Caudate nucleus (tissue), 63 donors: ENCODE measurements at places on chromosomes 4 and X.
A peak's percentile ranks its signal among the peaks of the same experiment; 100 is the strongest.

GRCh38 chrX:13226214-13226613 lies 93.6 kb downstream of the ATXN3L start:
- no peak for DNase-seq

DNA sequence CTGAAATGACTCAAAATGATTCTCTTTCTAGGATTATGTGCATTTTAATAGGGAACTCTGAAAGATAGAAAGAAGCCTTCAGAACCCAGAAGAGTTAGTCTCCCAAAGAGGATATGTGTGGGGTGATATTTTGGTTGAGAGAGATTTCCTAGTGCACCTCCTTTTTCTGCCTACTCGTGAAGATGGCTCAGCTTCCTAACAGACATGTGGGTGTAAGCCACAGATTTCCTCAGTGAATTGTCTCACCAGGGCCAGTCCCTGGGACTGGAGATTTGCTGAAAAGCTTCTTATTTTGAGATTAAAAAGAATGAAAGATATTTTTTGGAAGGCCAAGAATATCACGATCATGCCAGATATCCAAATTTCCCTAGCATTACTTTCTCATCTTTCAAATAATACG lies 42.8 kb downstream of the MAGEB17 start:
- no peak for DNase-seq

- DNase-seq: no peak
Measured at GRCh38 chrX:31266203-31267076, 194.6 kb upstream of the FTHL17 start.

DNA sequence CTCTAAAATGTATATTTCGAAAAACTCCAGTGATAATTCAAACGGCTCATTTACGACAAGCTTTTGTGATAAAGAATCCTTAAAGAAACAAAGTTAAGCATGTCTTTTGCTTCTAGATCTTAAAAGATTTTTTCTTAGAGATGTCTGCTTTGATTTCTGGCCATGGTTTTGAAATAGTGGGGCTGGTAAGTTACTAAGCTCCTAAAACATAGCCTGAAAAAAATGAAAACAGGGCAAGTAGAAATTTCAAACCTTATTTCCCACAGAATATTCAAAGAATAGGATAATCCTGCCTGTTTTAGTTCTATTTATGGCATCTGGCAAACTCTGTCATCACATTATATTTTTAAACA lies 318.3 kb downstream of the ARHGAP24 start:
- no peak for DNase-seq

DNA sequence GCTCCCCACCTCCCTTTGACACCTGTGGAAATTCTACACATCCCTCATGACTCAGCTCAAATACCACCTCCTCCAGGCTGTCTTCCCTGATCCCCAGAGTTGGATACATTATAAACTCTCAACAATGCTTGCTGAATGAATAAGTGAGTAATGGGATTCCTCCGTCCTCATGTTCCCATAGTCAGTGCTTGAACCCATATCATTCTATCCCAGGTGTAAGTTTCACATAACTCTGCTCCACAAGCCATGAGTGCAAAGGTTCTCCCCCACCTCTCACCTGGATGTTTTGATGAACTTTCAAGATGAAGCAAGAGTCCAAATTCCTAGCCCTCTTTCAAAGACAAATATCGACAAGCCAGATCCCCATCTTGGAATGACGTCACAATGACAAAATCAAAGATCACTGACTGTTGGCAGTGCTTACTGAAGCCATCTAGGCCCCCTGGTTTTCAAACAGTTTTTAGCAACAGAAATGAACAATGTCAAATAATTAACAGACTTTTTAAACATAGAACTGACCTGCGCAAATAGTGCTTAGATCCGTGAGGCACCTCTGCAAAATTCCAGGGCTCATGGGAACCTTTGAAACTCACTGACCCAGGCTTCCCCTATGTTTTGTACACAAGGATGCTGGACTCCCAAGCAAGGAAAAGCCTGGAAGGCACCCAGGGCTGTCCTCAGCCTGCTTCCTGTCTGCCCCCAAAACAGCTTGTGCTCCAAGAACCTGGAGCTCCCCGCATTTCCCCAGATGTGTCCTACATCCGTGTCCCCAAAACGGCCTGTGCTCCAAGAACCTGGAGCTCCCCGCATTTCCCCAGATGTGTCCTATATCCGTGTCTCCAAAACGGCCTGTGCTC lies 4.0 kb downstream of the SLC2A9 start:
- no peak for DNase-seq

DNA sequence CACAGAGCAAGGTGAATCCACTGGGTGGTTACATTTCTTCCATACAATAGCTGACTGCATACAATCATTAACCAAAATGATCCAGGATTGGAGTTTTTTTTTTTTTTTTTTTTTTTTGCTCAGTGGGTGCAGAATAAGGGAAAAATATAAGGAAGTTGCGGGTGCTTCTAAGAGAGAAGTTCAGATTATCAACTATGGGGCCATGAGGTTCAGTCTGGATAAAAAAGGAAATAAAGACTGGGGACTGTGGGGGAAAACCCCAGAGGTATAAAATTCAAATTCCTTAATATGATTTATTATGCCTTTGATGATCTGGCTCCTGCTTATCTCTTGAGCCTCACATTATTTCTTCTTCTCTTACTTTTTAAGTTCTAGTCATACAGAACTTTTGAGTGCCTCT lies 5.9 kb upstream of the EIF1AX start:
- no peak for DNase-seq

DNA sequence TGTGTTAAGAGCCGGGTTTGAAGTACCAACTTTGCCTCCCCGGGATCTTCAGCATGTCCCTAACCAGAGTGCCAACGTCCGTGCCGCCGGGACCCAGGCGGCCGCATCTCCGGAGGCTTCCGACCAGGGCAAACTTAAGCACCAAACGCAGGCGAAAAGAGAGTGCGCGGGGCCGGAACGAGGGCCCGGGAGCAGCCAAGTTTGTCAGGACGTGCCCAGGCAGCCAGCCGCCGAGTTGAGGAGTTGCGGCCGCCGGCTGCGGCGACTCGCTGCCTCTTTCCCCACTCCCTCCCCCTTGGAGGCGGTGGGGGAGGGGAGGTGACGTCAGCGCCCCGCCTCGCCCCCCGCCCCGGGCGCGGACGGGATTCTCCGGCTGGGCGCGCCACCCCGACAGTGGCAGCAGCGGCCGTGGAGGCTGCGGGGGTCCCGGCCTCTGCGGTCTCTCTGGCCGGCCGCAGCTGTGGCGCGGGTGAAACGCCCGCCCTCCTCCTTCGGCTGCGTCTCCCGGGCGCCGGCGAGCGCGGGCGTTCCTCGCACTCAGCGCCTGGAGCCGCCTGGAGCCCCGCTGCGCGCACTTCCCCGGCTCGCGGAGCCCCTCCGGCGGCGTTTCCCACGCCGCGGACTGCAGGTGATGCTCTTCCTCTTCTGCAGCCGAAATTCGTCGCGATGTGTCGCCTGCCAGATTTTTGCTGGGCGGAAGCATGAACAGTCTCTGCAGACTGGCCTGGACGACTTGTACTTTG lies 2.9 kb upstream of the FAT1 start:
- DNase-seq: peak; percentile 22
